IPS DF 19.7 (cell line): ENCODE measurements at places on chromosomes 11 and 22.

DNA sequence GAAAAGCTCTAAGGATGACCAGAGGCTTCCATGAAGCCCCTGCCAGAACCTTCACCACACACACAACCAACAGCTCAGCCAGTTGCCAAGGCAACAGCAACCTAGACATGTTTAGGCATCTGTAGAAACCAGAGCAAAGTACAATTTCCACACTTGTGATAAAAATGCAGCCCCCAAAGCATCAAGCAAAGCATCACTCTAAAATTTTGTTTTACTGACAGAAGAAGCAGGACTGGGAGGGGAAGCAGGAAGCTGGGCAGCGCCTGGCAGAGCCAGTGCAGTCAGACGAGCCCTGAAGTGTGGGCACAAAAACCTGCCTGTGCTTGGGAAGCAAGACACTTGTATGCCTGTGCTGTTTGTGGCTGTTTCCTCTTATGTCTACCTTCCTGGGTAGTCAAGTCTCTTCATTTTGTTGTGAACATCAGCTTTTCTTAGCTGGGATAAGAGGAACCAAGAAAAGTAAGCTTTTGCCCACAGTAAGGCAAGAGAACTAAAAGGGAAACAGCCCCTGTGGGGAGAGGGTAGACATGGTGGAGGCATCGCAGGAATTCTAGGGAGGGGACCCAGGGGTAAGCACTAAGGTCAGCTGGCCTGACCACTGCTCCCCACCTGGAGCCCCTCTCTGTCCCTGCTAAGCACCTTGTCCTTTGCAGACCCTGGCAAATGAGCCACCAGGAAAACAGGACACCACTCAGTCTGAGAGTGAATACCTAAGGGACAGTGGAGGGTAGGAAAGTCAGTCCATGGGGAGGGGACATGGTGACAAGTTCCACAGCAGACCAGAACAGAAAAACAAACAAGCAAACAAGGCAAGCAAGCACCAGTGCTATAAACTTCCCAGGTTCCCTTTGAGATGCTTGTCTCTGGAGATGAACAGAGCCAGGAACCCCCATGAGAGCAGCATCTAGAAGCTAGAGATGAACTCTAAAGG, 13.4 kb downstream of the PACSIN2 start:
- no peak for DNase-seq

DNA sequence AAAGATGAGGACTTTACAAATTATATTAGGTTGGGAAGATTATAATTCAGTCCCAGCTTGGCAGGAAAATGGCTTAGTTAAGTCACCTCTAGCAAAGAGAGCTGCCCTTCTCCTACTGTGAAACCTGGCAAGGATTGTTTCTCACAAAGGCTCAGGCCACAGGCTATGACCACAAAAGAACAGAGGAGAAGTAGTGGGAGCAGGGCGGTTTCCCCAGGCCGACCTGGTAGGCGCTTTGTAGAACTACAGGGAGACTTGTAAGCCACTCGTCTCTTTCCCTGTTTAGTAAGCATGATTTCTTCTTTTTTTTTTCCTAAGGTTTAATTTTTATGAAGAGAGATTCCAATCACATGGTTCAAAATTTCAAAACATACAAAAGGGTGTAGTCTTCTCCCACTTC, 4.6 kb downstream of the SNAP29 start:
- DNase-seq: no peak

- no peak for DNase-seq
Observed at GRCh38 chr11:111303461-111303860, 5.1 kb downstream of the POU2AF3 start.

- no peak for DNase-seq
Observed at GRCh38 chr11:3896644-3897043, 41.2 kb downstream of the STIM1 start.
